OCI-M1 (cell line): ENCODE measurements at places on chromosomes 1 and 21.

- no peak for DNase-seq
Measured at GRCh38 chr1:197763307-197763706, 12.0 kb downstream of the DENND1B start.

GRCh38 chr1:234909307-234909810 is 219.3 kb downstream of the TOMM20 start:
- no peak for DNase-seq

DNA sequence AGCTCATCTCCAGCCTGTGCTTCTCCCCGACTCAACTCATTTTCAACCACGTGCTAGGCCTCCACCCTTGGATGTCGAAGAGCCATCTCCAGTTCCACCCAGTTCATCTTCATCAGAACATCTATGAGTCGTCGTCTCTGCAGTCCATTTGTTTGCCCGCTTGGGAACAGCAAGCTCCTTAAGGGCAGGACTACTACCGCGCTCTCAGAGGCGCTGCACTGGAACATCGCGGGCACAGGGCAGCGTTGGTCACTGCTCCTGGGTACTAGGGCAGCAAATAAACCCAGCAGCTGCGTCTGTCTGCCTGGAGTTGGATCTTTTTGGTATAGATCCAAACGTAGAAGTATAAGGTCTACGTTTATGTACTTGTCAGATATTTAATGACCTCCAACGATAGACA is 478 bp upstream of the PRDM2 start:
- no peak for DNase-seq

DNA sequence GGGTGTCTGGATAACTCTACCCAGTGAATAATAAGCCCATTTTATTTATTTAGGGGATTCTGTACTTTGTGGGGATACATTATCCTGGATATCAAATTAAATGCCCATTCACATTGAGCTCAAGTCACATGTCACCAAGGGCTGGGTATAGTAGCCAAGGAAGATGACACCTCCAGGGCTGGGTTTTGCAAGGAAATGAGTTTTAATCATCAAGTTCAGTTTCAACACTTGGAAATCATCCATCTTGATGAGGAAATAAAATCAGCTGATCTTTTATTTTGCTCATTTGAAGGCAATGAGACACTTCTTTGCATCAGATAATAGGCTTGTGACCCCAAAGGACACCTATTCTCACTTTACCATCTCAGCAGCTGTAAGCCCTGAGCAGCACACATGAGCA is 80.0 kb upstream of the TNR start:
- DNase-seq = no peak

- DNase-seq = no peak
Measured at GRCh38 chr1:117753652-117754051, 147.8 kb downstream of the TENT5C start.

DNA sequence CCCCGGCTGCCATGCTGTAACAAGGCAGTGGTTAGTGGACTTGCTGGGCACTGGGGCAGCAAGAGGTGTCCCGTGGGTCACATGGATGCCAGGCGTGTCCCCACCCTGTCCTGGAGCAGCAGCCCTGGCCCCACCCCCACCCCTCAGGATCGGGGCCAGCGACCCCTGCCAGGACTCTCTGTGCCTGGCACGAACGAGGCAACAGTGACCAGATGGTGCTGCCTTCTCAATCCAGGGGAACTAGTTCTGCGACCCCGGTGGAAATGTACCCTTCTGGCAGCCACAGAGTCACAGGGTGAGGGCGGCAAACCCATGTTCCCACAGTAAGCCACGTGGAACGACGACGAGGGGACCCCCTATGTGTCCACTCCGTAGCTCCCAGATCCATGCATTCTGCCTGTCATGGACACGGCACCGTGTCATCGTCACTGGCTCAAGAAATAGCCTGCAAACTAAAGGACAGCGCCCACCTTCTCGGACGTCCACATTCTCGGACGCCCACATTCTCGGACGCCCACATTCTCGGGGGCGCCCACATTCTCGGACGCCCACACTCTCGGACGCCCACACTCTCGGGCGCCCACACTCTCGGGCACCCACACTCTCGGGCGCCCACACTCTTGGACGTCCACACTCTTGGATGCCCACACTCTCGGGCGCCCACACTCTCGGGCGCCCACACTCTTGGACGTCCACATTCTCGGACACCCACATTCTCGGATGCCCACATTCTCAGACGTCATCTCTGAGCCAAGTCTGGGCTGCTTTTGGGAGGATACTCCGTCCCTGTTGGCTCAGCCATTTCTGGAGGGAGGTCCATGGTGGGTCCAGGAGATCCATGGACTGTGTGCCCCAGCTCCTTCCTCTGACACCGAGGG is 19.6 kb upstream of the ACTRT2 start:
- DNase-seq = no peak

- peak; percentile 43 for DNase-seq
Measured at GRCh38 chr1:38964140-38964548, 22.5 kb upstream of the RHBDL2 start.

DNA sequence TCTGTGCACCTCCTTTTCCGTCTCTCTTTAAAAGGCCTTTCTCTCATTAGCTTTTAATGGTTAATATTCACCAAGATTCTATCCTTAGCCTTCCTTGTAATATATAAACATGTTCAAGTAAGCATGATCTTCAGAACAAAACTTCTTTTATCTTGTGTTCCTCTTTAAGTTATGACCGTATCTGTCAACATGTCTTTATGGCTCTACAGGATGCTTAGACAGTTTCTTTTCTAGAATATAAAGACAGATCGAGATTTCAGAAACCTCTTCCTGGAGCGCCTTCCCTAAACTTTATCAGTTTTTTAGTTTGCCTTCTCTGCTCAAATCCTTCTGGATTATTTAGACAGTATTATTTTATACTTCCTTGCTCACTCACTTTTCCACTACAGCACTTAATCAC is 7.2 kb downstream of the RO60 start:
- peak; percentile 64 for DNase-seq

GRCh38 chr1:85612704-85613361 is 32.3 kb downstream of the CCN1 start:
- peak; percentile 60 for DNase-seq

GRCh38 chr1:184002071-184002470 is 35.5 kb downstream of the COLGALT2 start:
- DNase-seq = peak; percentile 35

GRCh38 chr1:9389968-9390367 is 97.3 kb downstream of the SPSB1 start:
- no peak for DNase-seq

GRCh38 chr1:79100385-79100784 is 93.9 kb upstream of the ADGRL4 start:
- no peak for DNase-seq

DNA sequence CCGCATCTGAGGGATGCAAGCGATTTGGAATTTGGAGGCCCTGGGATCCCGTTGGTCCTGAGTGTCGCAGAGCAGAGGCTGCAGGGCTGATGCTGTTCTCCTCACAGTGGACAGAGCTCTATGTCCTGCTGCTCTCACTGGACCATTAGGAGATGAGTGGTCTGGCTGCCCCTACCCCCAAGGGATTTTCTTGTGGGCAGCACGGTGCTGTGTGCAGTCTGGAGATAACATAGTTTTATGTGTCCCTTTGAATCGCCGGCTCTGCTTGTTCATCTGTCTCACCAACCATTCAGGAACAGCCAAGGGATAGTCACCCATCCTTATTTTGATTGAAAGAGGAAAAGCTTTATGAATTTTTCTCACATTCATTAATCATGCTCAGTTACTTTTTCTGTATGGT is 49.9 kb downstream of the CHRM3 start:
- peak; percentile 64 for DNase-seq

GRCh38 chr1:244456586-244456985 is 4.5 kb upstream of the CATSPERE start:
- peak; percentile 46 for DNase-seq

GRCh38 chr1:54581621-54582035 is 33.6 kb downstream of the ACOT11 start:
- DNase-seq = no peak

DNA sequence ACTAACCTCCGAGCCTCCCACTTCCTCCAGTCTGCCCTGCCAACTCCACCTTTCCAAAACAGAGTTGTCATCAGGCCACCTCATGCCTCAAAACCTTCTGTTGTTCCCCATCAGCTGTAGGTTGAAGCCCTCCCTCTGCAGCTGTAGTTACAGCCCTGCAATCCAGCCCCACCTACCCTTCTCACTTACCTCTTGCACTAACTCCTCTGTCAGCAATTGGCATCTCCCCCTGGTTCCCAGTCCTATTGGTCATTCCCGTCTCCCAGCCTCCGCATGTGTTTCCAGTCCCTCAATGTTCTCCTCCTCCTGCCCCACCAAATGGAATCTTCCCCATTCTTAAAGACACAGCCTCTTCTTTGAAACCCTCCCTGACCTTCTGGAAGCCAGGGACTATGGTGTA is 100.1 kb upstream of the GCLM start:
- no peak for DNase-seq

- DNase-seq = peak; percentile 45
Measured at GRCh38 chr1:51491166-51491981, 27.7 kb downstream of the EPS15 start.

DNA sequence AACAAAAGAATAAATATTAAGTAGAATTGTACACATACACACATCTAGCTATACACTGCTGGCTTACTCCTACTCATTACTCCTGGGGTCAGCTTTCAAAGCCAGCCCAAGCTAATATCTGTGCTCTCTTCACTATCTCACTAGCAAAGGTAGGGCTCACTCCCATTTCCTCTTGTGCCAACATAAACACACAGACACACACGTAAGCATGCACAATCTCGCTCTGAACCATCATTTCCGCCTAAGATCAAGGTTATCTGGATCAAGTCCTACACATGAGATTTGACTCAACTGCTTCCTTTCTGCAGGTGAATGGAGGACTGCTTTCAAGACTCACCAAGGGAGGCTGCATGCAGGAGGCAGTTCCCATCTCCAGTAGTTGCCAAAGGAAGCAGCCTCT is 28.8 kb upstream of the MTMR11 start:
- no peak for DNase-seq

- peak; percentile 96 for DNase-seq
Measured at GRCh38 chr1:155134880-155135414, 705 bp upstream of the SLC50A1 start.

DNA sequence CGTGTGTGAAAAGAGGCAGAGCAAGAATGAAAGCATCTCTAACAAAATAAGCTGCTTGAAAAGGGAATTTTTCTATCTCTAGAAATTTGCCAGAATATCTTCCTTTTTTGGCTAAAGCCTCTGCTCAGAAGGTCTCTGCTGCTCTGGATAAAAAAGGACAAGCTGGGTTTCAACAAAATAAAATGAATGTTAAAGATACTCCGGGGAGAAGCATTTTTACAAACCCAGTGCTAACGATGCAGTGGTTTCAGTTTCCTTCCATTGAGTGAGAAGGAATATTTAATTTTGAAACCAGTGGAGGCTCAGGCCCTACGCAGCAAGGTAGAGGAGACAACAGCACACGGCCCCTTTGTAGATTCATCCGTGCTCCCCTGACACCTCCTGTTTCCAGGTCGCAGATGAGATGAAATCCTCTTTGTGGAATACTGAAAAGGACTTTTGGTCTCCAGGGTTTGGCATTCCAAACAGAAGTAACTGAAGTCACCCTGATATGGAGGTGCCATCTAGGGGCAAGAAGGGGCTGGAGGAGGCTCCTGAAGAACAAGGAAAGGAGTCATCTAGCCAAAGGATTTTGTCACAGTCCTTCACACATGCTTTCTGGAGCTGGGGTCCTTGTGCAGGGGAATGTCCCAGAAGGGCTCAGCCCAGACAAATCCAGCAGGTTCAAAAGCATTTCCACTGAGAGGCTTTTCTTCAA is 65.7 kb upstream of the SYT6 start:
- DNase-seq = peak; percentile 40

DNA sequence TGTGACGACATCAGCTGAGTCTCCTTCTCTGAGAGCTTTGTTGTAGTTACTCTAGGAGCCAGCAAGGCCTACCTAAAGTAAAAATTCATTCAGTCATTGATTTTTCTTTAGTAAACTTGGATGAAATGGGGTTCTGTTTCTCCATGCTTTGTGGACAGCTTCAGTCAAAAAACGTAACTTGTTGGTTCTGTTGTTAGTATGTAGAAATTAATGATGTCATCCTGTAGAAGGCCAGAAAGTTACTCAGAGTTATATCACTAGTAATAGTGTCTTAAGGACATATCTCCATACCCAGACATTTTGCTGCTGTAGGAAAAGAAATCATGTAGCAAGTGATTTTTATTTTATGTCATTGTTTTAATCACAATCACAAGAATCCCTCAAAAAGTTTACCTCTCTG is 43.0 kb downstream of the KDM1A start:
- no peak for DNase-seq

DNA sequence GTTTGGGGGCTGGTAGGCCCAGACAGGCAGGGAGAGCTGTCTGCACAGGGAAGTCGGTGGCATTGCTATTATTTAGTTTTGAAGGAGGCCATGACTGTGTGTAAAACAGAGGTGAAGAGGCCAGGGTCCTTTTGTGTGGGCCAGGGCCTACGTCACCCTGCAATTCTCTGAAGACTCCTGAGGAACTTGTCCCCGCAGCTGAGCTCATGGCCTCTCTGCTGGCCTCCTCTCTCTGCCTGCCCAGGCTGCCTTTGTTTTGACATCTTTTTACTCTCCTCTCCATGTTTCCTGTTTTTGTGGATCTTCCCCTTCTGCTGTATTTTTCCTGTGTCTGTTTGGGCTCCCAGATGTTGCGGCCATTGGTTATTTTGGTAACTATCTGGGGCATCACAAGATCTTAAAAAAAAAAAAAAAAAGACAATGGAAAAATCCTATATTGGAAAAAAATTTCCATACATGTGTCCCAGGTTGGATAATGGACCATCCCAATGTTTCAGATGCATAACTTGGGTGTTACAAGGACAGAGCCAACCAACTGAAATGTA is 280.7 kb downstream of the RPS6KC1 start:
- DNase-seq = no peak

- DNase-seq = peak; percentile 13
Measured at GRCh38 chr21:33064623-33065390, 5.1 kb upstream of the OLIG1 start.

DNA sequence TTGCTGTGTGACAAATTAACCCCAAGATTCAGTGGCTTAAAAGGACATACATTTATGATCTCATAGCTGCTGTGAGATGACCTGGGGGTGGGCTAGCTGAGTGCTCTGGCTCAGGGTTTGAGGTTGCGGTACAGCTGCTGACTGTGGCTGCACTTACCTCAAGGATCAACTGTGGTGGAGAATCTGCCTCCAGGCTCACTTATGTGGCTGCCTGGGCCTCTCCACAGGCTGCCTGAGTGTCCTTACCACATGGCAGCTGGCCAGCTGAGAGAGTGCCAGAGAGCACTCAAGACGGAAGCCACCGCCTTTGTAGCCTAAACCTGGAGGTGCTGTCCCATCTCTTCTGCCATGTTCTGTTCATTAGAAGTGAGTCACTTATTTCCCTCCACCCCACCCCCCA is 5.7 kb downstream of the LRRC71 start:
- DNase-seq = peak; percentile 99

- DNase-seq = peak; percentile 89
Measured at GRCh38 chr21:35485364-35485763, 436.3 kb upstream of the RUNX1 start.

GRCh38 chr1:170729225-170730002 is 65.5 kb downstream of the PRRX1 start:
- DNase-seq = no peak

- DNase-seq = no peak
Measured at GRCh38 chr1:218401441-218401997, 56.4 kb downstream of the TGFB2 start.

GRCh38 chr1:21815724-21816321 is 3.8 kb downstream of the LDLRAD2 start:
- no peak for DNase-seq
